Purkinje cell (primary cell): ENCODE measurements at places on chromosomes 5 and 9. TPM values are rescaled to one million over a fixed set of nuclear protein-coding genes. Genes with fewer than 3 reads are reported as not detected.

Gene HTR1A
- not detected in 2 replicates for polyA plus RNA-seq

Gene HOMER1
- polyA plus RNA-seq = 38.8 and 81.5 TPM in 2 replicates

Gene PRLR
- polyA plus RNA-seq = not detected in 2 replicates

Gene CATSPER3
- polyA plus RNA-seq = not detected in 2 replicates

Gene FGD3
- not detected in 2 replicates for polyA plus RNA-seq

Gene ADAMTSL1
- polyA plus RNA-seq = 1.9 and 2.9 TPM in 2 replicates

Gene MRNIP
- polyA plus RNA-seq = 36.5 and 43.1 TPM in 2 replicates

Gene IFNA2
- 0.22 TPM in 1 of 2 replicates, not detected in the other for polyA plus RNA-seq

Gene UBE2QL1
- 32.3 and 36.3 TPM in 2 replicates for polyA plus RNA-seq

Gene EIF4E1B
- polyA plus RNA-seq = not detected in 2 replicates

Gene OLFML2A
- polyA plus RNA-seq = 0.13 TPM in 1 of 2 replicates, not detected in the other

Gene LCN1
- not detected in 2 replicates for polyA plus RNA-seq

Gene GLRA1
- polyA plus RNA-seq = 0.35 TPM in 1 of 2 replicates, not detected in the other

Gene EFNA5
- polyA plus RNA-seq = 28.3 and 33.8 TPM in 2 replicates

Gene LRRC70
- 0.35 TPM in 1 of 2 replicates, not detected in the other for polyA plus RNA-seq

Gene PAEP
- polyA plus RNA-seq = not detected in 2 replicates

Gene CTXN3
- polyA plus RNA-seq = not detected in 2 replicates

Gene GFI1B
- not detected in 2 replicates for polyA plus RNA-seq

Gene PRRC2B
- 7.4 and 7.8 TPM in 2 replicates for polyA plus RNA-seq

Gene PCDHB2
- 4.7 and 8.3 TPM in 2 replicates for polyA plus RNA-seq

Gene NPDC1
- polyA plus RNA-seq = 10.3 and 19.0 TPM in 2 replicates

Gene SH3PXD2B
- 1.0 and 1.6 TPM in 2 replicates for polyA plus RNA-seq

Gene CCDC69
- 3.9 and 6.6 TPM in 2 replicates for polyA plus RNA-seq

Gene YTHDC2
- 10.4 and 12.8 TPM in 2 replicates for polyA plus RNA-seq

Gene PLAC8L1
- polyA plus RNA-seq = not detected in 2 replicates

Gene UNC5A
- 1.3 TPM in 1 of 2 replicates, not detected in the other for polyA plus RNA-seq

Gene ZNF354C
- 1.8 and 2.7 TPM in 2 replicates for polyA plus RNA-seq

Gene C9
- 0.08 TPM in 1 of 2 replicates, not detected in the other for polyA plus RNA-seq

Gene PCDHB7
- polyA plus RNA-seq = 0.78 TPM in 1 of 2 replicates, not detected in the other

Gene ADGRD2
- not detected in 2 replicates for polyA plus RNA-seq

Gene FAM120AOS
- polyA plus RNA-seq = 15.7 and 18.3 TPM in 2 replicates

Gene TTF1
- polyA plus RNA-seq = 11.3 and 17.4 TPM in 2 replicates
